Kidney epithelial cell (primary cell): ENCODE measurements at places on chromosomes 1 and 21.

DNA sequence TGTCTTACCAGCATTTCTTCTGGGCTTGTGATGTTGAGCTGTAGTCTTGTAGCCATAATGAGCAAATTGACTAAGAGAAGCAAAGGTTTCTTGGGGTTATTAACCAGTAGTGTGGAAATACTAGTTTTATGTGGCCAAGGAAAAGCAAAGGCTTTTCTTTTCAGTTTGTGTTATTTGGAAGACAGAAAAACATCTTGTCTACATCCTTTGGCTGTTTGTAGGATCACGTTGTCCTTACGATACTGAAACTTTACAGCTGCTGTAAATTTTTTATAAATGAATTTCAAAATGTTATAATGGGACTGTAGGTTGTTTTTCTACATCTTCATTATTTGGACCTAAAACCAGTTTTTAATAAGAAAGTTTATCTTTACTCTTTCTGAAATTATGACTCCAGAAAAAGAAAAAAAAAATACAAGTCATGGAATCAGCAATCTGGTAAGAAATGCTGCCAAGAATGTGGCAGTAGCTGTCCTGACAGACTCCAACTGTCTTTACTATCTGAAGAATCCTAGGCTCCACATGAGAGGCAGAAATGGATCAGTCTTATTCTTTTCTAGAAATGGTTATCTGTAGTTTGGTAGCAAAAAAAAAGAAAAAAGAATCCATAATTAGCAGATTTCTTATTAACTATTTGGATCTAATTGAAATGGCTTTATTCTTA is 41.6 kb upstream of the QSOX1 start:
- no peak for DNase-seq

DNA sequence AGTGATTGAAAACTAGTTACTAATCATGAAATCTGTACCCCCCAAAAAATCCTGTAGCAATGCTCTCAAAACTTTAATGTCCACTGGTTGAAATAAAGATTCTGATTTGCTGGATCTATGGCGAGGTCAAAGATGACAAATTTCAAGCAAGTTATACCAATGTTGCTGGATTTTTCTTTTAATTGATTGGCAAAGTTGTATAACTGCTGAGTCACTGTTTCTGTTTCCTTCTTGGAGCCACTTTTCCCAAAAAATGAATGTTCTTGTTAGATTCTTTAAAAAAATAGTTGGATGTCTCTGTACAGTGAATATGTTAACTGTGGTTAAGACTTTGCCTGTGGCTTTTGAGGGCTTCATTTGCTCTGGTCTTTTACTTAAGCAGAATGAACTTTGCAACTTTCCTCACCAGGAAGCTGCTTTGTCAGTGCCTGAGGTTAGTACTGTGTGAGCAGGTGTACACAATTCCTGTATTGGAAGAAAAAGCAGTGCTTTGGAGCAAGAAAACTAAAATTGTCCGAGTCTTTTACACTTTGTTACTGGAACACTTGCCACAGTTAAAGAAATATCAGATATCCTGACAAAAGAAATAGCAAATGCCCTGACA is 1211.9 kb downstream of the MRPL39 start:
- DNase-seq: no peak

GRCh38 chr1:57707631-57708030 is 283.8 kb upstream of the DAB1 start:
- no peak for DNase-seq

DNA sequence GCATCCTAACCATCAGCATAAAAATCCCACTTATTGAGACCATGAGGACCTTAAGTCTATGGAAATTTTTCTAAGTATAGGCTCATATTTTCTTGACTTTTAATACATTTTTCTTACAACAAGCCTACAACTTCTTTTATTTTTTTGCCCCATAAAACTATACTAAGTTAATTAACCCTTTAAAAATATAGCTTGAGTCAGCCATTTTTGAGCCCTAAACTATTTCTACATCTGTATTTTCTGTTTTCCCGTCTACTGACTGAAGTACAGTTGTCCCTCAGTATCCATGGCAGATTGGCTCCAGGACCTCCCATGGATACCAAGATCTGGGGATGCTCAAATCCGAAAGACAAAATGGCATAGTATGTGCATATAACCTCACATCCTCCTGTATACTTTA is 55.0 kb downstream of the CHD1L start:
- DNase-seq: no peak

DNA sequence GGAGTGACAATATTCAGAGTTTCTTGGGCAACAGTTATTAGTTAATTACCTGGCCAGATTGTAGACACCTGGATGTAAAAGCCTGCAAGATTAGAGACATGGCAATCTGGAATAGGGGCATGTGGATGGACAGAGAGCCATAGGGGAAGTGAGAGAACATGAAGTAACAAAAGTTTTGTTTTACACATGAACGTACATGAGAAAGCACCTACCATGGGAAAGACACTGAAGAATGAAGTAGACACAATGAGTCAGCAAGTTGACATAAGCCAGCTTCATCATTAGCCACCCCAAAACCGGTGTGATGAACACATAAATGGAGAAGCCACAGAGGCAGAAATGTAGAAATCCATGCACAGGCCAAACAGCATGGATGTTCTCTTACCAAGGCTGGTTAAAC is 462.1 kb upstream of the C1orf87 start:
- DNase-seq: no peak

DNA sequence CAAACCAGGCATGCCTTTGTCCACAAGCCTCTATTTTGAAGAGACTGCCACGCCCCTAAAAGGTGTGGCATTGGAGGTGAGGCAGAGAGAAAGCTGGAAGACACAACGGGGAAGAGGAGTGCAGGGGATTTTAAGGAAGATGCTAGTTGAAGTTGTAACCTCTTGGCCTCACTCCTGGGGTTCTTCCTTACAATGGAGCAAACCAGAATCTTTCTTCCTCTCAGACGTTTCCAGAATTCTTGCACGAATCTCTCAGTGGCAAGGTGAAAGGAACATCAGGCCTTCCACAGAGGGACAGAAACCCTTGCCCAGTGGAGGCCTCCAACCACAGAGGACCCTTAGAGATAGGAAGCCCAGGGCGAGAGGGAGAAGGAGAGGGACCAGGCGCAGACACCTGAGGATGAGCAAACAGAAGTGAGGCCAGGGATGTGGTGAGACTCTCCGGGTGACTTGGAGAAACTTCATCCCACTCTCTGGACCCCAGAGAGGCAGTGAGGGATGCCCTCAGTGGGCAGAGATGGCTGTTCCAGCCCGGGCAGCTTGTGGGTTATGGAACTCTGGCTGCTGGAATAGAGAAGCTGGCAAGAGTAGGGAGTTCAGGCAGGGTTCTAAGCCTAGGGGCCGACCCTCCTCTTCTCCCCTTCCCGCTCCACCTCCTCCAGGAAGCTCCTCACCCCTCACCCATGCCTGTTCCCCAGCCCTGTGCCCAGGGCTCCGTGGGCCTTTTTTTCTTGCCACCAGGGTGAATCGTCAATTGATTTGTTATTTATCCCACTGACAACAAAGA is 136.8 kb upstream of the RUNX3 start:
- DNase-seq: no peak

DNA sequence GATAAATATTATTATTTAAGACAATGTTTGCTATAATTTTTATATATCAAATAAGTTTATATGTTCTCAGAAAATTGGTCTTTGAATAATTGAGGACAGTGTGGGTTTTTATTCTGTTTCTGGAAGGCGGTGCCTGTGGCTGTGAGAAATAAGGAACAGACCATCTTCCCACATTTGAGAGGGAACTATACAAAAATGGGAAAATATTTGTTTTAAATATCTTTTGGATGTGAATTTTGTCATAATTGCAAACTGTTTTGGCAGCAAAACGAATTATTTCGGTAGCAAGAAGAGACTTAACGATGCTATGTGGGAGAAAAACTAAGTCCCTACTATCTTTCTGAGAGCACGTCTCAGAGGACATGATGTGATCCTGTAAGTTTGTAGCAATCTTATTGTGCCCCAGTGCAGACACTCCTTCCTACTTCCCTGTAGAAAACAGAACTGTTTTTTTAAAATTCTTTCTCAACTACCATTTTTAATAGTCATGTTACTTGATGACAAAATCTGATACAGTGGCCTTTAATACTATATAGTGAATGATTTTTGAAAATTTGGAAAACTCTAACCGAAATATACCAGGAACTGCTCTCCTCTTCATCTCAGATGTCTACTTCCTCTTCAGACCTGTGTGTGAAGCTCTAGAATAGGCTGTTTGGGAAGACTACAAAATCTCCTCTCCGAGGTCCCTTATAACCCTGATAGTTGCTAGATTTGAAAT is 25.4 kb downstream of the PTPRC start:
- no peak for DNase-seq

- DNase-seq: no peak
Observed at GRCh38 chr1:24486331-24487065, 16.1 kb upstream of the RCAN3 start.

GRCh38 chr21:45224189-45224938 is 63.3 kb downstream of the POFUT2 start:
- no peak for DNase-seq

DNA sequence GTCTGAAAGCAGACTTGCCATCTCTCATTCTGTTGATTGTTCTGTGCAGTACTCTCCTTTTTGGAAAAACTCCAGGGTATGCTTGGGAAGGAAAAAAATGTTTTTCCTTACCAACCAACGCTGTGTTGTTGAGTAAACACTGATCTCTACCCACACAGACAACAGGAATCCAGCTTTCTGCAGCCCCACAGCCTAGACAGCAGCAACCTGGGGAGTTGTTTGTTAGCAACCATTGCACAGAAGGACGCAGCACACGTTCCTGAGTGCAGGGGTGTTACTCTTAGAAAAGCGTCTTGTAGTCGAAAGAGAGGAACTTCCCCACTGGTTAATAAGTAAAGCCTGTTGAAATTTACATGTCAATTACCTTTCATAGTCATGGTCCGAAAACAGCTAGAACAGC is 56.6 kb downstream of the SMYD2 start:
- DNase-seq: peak; percentile 60

DNA sequence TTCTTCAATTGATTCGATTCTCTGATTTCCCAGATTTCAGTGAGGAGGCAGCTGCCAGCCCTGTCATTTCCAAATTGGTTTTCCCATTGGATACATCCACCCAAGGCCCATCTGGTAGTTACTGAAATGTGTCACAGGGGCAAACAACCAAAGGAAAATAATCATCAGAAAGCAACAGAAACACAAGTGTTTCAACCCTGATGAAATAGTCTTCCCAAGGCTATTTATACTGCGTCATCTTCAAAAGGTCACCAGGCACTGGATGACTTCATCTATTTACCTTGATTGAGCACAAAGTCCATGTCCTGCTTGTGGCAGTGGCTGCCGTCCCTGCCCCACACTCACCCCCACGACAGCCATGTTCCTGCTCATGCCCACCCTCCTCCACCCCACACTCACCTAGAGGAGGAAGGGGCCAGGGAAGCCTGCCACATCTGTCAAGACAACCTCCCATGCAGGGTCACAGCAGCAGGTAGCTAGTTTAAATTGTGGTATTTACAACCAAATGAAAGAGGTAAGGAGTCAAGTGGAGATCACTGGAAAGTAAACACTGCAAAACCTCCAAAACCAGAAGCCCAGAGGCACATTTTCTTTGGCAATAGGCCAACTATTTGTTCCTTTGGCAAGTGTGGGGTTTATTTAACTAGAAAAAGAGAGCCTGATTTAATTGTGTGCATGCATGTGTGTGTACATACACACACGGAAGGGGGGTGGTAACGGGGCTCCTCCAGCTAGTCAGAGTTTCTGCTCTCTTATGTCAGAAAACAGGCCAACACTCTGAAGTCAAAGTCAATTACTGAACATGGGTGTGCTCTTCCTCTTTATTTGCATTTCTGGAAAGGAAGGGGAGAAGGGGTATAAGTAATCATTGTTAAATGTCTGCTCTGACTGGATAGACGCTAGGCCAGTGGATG is 49.5 kb upstream of the RAB4A start:
- DNase-seq: no peak

GRCh38 chr1:110130989-110131388 is 18.7 kb downstream of the UBL4B start:
- DNase-seq: no peak
